ENCODE measurements at places on chromosomes 4 and X.

GRCh38 chrX:40445691-40446090 lies 135.1 kb upstream of the ATP6AP2 start:
- DNase-seq, result no peak

DNA sequence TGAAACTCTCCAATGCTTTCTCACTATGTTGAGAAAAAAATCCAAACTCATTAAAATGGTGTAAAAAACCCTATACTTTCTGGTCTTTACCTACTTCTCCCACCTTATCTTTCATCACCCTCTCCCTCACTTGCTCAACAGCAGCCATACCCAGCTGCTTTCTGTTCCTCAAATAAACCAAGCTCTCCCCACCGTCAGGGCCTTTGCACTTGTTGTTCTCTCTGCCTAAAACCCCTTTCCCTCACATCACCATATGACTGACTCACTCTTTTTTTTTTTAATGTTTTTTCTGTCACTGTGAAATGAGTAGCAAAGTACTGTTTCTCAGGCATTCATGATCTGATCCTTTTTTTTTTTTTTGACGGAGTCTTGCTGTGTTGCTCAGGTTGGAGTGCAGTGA lies 122.3 kb upstream of the TMEM164 start:
- no peak for DNase-seq

DNA sequence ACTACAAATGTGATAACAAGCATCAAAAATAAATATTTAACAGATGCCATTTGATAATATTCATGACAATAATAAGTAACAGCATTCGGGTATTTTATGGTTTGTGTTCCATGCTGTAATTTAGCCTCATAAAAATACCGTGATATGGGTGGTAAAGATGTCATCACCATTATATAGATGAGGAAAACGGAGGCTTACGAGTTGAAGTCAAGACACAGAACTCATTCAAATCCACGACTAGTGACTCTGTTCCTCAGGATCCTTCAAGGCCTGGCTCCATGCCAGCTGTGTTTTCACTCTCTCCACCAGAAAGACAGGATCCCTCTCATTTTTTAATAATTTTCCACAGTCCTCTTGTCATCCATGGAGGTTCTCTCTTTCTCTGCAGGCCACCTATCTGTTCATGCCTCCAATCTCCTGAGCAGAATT lies 94.5 kb downstream of the APBB2 start:
- DNase-seq, result no peak

DNA sequence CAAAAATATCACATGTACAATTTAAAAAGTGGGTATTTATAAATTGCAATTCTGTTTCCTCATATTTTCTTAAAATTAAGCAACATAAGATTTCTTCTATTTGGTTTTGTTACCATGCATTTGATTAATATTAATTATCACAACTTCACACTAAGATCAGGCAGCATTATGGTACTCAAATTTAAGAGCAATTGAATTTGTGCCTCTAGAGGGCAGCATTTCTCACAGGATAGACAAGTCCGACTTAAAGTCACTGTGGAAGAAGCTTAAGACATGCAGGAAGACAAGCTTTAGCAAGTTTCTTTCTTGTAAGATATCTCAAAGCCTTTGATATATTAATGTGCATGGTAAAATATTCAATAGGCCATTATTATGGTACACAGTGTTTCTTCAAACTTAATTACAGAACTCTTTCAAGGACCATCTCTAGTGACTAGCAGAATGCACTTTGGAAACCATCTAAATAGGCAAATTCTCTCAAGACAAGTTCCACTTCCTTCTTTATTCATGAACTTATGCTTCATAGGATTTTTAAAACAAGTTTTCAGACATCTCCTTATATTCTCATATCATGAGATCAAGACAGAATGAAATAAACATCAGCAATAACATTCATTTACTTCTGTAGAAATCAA lies 35.0 kb downstream of the FBXW7 start:
- peak; percentile 46 for DNase-seq

GRCh38 chr4:184851200-184851541 lies 25.4 kb upstream of the ACSL1 start:
- DNase-seq, result no peak

DNA sequence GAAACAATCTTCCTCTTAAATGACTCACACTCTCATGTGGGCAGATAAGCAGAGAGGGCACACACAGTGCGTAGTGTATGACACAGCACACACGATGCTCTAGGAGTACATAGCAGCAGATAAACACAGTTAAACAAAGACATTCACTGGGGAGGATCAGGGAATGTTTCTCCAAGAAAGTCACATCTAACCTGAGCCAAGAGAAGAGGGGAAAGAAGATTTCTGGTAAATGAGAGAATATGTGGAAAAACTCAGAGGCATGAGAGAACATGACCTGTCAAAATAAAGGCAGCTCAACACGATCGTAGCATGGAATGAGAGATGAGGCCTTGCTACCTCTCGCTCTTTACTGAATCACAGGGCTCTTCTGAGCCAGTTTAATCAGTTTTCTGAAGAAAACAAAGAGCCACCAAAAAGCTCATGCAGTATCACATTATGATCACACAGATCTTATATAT lies 251.0 kb downstream of the ANK2 start:
- no peak for DNase-seq

DNA sequence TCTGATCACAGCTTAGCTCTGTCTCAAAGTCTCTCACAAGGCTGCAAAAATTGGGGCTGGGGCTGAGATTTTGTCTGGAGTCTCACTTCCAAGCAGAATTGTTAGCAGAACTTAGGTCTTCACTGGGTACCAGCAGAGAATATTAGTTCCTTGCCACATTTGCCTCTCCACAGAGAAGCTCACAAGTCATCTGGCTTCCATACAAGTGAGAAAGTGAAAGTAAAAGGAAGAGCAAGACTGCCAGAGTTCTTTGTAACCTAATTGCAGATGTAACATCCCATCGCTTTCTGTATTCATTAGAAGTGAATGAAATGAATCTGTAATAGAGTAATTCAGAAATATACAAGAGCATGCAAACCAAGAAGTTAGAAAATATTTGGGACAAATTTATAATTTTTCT lies 624.1 kb upstream of the GNPDA2 start:
- no peak for DNase-seq

DNA sequence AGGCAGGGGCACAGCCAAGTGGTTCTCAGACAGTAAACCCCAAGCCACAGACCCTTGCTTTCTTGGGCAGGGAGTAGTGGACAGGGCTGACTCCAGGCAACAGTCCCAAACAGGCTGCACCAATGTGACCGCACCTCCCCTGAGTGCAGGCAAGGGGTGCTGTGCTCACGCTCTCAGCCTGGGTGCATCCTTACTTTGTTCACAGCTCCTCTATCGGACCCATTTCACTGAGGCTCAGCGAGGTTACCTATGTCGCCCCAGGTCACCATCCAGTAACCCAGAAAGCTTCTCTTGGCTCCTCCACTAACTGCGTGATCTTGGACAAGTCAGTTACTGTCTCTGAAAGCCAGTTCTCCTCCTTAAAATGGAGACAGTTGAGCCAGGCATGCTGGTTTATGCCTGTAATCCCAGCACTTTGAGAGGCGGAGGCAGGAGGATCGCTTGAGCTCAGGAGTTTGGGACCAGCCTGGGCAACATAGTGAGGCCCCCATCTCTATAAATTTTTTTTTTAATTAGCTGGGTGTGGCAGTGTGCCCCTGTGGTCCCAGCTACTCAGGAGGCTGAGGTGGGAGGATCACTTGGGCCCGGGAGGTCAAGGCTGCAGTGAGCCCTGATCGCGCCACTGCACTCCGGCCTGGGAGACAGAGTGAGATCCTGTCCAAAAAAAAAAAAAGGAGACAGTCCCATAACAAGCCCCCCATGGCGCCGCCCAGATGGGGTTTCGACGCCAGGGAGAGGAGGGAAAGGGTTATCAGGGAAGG lies 823 bp upstream of the MAN2B2 start:
- no peak for DNase-seq

GRCh38 chr4:6576512-6576911 lies 1.5 kb downstream of the MAN2B2 start:
- no peak for DNase-seq

DNA sequence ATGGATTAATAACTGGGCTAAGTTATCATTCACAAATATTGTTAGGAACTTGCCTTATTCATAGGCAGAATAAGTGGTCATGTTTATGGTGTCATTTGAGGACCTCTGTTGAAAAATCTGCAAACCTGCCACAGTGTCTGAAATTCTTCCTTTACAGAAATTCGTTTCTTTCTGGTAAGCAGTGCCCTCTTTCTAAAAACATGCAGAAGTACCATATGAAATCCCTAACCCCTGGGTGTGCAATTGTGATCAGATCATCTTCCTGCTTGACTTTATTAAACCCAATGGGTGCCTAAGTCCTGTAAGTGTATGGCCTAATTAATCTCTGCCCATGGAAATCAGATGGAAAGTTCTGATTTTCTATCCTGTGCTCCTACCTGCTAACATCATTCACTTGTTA lies 4.4 kb upstream of the HTATSF1 start:
- DNase-seq, result no peak
